T-helper 2 cell treated with Interferon-gamma antibody and Interleukin-4, amounts not matched to agents 5 μg/mL and 100 μg/mL, for 36 hours (primary cell): ENCODE measurements at places on chromosomes 1 and 21.
A peak's percentile ranks its signal among the peaks of the same experiment; 100 is the strongest.

DNA sequence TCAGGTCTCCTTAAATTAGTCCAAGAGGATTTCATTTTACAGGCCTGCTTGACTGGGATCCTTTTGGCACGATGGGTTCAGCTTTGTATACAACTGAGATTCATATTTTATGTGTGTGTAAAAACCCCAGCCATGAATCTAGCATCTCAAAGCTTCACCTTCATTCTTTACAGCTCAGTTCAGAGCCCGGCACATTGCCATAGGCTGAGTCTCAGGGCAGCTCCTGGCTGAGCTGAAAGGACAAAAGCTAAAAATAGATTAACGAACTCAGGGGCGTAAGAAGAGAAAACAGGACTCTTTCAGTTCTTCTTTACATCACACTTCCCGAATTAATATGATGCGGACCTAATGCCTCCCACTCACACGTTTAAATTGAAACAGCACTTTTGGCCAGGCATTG, 262.8 kb upstream of the PBX1 start:
- no peak for DNase-seq

GRCh38 chr21:34941162-34941561, 107.9 kb downstream of the RUNX1 start:
- DNase-seq = no peak

DNA sequence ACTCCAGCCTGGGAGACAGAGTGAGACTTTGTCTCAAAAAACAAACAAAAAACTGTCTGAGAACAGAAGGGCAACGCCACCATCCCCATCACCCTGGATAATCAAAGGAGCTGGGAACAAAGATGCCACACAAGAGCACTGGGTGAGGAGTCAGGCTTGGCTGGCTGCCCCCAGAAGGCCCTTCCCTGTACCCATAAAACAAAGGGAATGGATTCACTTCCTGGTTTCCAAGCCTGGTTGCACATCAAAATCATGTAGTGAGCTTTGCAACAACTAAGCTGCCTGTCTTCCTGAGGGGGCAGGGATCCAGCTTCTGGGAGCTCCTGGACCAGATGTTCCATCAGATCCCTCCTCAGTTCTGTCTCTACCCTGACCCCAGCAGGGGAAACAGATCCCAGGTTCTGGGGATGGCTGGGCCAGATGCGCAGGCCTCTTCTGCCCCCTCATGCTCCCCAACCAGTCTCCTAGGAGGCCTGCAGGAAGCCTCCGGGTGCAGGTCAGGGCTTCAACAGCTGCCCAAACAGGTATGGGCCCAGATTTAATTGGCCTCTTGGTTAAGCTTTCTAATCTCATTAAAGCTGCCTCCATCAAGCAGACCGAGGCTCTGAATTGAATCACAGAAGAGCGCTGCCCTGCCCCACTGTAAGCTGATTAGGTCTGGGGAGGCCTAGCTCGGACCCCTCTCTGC, 97.8 kb downstream of the MRPL37 start:
- DNase-seq = no peak

GRCh38 chr1:52795464-52795863, 47.1 kb upstream of the ZYG11A start:
- no peak for DNase-seq

DNA sequence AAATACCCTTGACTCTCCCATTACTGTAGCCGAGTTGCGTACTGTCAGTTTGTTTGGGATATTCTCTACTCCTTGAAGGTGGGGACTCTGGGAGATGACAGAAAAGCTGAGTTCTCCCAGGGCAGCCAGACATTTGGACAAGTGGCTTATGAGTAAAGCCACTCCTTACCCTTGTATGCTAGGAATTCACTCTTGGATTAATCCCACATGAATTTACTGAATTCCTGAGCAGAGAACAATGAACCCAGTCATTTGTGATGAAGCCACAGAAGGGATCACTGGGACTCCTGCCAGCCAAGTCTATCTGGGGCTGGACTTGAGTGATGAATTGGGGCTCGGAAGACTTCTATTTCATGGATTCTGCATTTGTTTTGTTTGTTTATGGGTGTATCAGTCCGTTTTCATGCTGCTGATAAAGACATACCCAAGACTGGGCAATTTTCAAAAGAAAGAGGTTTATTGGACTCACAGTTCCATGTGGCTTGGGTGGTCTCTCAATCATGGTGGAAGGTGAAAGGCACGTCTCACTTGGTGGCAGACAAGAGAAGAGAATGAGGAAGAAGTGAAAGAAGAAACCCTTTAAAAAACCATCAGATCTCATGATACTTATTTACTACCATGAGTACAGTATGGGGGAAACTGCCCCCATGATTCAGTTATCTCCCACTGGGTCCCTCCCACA, 25.1 kb downstream of the C1orf116 start:
- no peak for DNase-seq

DNA sequence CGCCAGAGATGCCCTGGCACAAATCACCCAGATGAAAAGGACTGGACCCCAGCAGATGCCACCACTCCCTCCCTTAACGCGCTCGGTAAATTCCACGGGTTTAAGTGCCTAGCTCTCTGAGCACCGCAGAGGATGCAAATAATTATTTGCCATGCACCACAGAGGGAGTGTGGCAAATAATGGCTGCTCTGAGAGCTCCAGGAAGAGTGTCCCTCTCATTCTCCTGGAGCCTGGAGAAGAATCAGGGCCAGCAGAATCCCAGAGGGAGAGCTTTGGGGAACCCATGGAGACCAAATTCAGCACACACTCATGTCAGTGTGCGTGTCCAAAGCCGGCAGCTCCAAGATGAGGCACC, 667 bp downstream of the HHIPL2 start:
- no peak for DNase-seq

DNA sequence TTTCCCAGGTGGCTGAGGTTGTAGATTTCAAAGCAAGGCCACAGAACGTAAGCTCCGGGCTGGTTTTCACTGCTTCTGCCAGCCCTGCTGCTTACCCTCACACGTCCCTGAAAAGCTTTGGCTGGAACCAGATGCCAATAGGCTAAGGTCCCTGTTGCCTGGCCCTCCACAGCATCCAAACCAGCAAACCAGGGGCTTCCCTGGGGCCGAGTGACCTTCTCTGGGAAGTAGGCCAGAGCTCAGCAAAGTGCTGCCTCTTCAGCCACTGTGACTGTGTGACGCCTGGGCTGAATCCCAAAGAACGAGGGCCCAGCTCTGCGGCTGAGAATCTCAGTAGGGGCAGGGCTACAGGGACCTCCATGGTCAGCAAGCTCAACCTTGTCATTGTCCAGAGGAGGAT, 28.9 kb upstream of the RBM15 start:
- no peak for DNase-seq

- no peak for DNase-seq
Measured at GRCh38 chr1:54981466-54981865, 1.0 kb downstream of the TMEM61 start.

- DNase-seq = no peak
Measured at GRCh38 chr1:89631816-89632656, 884 bp upstream of the LRRC8C start.

GRCh38 chr1:151934048-151934493, 24.8 kb upstream of the THEM4 start:
- DNase-seq = peak; percentile 40
